DMS53 (cell line): ENCODE measurements at places on chromosomes 4 and X.

GRCh38 chrX:130937101-130937500 is 34.1 kb upstream of the ENOX2 start:
- no peak for DNase-seq

DNA sequence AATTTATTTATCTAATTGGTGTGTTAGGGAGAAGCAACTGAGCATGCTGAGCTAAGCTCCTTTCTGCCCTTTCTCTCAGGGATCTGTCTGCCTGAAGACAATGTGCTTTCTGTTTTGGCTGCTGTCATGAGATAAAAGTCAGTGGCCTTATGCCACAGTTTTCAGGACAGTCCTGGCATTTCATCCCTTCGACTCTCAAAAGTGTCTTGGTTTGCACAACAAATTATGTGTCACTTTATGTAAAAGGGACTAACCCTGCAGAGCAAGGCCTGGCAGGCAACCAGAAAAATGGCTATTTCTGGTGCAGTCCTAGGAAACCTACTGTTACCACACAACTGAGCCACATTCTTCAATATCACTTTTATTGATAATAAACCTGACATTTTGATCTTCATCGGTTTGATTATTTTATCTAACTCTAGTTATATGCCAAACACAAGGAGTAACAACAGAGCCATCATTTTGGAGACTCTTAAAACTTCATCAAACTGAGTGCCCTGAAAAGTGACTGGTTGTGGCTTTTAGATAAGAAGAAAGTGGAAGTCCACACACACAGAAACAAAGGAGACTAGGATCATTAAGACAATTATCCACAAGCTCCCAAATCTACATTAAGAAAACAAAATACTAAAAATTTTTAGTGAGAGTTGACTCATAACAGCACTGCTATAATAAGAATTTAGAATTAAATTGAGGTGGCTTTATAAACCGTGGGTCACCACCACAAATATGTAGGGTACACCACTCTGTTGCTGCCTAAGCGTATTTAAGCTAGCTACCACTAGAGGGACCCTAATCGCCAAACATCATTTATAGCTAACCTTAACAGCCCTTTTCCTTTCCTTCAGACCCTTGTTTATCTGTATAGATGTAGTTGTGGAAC is 95.9 kb upstream of the PTPN13 start:
- peak; percentile 66 for DNase-seq

- peak; percentile 98 for DNase-seq
These were observed at the start of gene FAAH2 for GRCh38 chrX:57286507-57287251. Gene FAAH2, plus strand, starts transcription at chrX:57286706. Its CDS starts 120 bp downstream, at chrX:57286826.

DNA sequence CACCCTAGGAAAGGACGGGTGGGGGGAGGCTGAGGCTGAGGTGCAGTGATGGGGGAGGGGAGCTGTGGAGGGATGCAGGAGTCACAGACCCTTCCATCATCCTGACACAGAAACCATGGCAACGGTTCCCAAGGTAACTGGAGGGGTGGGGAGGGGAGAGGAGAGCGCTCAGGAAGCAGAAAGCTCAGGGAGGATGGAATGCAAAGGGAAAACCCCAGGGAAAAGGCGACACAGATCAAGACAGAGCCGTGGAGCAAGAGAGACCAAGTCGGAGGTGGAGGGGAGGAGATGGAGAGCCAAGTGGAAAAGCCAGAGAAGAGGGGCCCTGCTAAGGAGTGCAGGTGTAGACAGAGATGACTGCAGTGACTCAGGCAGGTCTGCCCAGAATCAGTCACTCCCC is 14.5 kb downstream of the L1CAM start:
- peak; percentile 19 for DNase-seq

- DNase-seq, result peak; percentile 86
These were observed 33.0 kb downstream of the GALNTL6 start for GRCh38 chr4:171846232-171846631.

DNA sequence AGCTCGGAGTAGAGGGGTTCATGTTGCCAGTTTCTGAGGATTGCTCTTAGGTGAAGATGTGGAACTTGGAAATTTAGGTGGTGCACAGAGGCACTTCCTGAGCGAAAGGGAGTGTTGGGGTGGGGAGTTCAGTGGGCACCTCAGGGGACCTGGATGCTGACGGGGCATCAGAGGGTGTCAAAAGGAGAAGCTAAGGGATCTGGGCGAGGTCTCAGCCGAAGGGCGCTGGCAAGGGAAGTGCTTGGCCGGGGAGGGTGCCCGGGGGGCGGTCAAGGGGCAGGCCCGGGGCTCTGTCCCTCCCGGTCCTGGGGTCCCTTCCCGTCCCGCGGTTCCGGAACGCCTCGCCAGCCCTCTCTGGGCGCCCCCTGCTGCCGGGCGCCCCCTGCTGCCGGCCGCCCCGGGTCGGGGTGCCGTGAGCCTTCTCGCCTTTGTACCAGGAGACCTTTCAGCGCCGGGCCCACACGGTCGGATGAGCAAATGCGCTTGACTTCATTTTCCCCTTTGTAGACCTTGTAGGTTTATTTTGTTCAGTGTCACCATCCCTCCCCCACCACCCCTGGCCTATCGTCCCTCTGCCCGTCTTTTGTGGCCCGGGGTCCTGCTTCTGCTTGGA is 3.0 kb upstream of the PHOX2B start:
- no peak for DNase-seq

GRCh38 chr4:53591372-53591892 is at the start of gene LNX1:
Gene LNX1, minus strand, starts transcription at chr4:53591486. Its CDS starts 17,484 bp downstream, at chr4:53574002.
- peak; percentile 97 for DNase-seq

DNA sequence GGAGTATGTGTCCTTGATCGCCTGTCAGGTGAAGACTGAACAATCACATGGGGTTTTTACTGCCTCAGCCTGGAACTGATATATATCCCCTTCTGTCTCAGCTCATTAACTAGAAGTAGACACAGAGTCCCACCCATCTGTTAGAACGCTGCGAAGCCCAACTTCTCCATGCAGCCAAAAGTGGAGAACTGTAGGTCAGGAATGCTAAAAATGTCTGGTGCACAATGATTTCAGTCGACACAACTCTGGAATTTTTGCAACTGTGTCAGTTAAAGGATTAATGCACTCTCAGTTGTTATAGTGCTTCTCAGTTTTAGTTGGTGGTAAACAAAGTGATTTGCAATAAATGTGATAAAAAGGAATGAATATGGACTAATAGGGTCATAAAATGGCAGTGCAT is 287.2 kb downstream of the INPP4B start:
- DNase-seq, result no peak

GRCh38 chrX:71177327-71177726 is 32.7 kb downstream of the NLGN3 start:
- DNase-seq, result no peak

DNA sequence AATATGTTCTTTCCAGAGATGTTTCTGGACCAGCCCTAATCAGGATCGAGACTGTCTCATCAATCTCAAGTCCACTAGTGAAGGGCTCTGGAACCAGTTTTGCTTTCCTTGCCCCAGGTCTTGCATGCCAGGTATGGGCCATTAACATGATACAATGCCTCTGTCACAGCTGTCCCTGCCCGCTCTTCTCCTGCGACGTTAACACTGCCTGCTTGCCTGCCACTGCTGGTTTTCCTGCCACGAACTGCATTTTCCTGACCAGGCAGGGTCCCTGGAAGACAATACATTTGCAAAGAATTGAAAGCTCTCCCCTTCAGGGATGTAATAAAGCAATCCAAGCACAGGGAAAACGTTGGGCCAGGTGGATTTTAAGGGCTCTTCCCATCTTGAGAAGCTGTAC is 200.3 kb downstream of the MID1 start:
- DNase-seq, result no peak

DNA sequence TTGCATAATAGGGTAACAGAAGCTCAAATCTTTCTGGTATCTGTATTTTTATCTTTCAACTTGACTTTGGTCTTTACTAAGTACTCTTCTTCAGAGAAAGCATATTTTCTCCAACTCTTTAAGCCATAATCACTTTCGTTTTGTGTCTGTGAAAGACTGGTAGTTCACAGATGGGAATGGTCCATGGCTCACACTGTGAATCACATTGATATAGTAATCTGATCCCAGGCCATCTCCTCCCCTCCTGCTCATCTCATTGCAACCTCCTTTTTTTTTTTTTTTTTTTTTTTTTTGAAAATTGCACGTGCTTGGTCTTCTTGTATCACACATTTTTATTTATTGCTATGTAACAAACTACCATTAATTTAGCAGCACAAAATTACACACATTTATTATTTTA is 694.5 kb upstream of the SLIT2 start:
- DNase-seq, result peak; percentile 62

- no peak for DNase-seq
These were observed 306.9 kb downstream of the KCNIP4 start for GRCh38 chr4:21641696-21642095.

DNA sequence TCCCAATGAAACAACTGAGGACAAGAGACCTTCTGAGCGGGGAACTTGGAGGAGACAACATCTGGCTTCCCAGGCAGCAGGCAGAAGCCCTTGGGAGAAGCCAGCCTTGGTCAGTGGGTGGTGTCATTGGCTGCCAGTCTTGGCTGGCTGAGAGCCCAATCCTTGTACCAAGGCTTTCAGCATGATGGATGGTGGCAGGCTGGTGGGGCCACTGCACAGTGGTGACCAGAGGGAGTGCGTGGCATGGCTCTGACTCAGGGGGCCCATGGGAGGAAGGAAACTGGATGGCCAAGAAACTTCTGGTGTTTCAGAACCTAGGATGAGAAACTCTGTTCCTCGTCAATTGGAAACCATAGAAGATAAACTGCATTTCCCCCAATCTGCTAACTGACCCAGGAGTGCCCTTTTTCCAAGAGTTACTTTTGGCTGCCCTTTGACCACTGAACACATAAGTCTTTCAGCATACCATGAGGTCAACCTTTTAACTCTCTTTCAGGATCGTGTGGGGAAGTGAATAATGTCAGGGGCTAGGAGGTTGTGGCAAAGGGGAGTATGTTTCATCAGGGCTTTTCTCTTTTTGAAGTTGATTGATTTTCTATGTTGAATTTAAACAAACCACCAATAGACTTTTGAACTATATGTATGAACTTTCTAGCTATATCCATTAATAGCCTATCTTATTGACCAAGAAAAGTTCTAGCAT is 60.9 kb downstream of the SOWAHB start:
- no peak for DNase-seq
